Right renal pelvis (tissue), 4 donors: ENCODE measurements at places on chromosomes 2 and 18. TPM values are rescaled to one million over a fixed set of nuclear protein-coding genes. Genes with fewer than 3 reads are reported as not detected.

DNA sequence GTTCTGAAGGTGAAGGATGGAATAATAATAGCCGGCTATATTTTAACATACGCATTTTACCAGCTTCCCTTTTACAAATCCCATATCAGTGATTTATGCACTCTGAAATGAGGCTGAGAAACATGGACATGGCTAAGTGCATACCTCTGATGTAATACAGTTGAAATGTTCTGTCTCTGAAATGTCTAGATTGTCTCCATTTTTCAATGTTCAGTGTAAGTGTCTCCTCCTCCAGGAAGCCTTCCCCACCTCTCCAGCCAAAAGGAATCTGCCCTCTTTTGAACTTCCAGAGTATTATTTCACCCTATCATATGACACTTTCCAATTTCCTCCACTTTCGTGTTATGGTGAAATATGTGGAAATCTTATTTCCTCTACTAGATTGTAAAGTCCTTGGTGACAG lies 29.5 kb upstream of the ME2 start:
- no peak for DNase-seq

- DNase-seq: no peak
Measured at GRCh38 chr18:3538456-3538855, 88.5 kb downstream of the TGIF1 start.

POTEC gene
- polyA plus RNA-seq: not detected

GPR155 gene
- polyA plus RNA-seq: 7.8 TPM

DNA sequence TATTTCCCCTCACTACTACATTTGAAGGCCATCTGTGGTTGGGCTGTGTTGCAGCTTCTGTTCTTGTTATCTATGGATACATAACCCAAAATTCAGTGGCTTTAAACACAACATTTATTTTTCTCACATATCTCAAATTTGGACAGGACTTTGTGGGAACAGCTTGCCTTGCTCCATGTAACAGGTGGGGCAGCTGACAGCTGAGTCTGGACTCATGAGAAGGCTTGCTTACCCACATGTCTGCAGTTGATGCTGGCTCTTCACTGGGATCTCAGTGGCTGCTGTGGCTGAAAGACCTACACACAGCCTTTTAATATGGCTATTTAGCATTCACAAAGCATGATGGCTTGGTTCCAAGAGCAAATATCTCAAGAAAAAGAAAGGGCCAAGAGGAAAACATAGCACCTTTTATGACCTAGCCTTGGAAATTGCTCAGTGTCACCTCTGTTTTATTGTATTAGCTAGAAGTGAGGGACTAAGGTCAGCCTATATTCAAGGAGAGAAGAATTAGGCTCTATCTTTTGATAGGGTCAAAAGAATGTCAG lies 296.8 kb upstream of the ZNF521 start:
- no peak for DNase-seq

DNA sequence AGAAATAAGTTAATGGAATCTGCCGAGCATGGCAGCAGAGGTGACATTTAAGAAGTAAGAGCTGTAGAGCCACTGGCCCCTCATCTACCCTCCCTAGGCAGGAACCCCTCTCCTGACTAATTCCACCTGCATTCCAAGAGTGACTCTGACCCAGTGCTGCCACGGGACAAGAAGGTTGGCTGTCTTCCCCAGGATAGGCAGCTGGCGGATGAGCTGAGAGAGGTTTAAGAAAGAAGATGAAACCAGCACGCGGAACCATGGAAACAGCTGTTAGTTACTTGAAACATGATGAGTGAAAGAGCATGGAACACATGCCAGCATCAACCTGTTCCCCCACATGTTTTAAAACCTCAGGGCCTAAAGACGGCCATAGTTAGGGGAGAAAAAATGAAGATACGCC lies 74.1 kb downstream of the RND3 start:
- no peak for DNase-seq
